ENCODE measurements at places on chromosomes 3 and 15. TPM values are rescaled to one million over a fixed set of nuclear protein-coding genes. Genes with fewer than 3 reads are reported as not detected.

SLC24A5 gene
- 0.76 TPM for polyA plus RNA-seq

BTD gene
- polyA plus RNA-seq = 4.6 TPM

ATP8B4 gene
- polyA plus RNA-seq = 1.0 TPM

DNASE1L3 gene
- polyA plus RNA-seq = not detected

KPNA4 gene
- 23.1 TPM for polyA plus RNA-seq

MCCC1 gene
- polyA plus RNA-seq = 32.9 TPM

A4GNT gene
- polyA plus RNA-seq = not detected

RAD51 gene
- polyA plus RNA-seq = not detected

LAMB2 gene
- polyA plus RNA-seq = 15.9 TPM

MEGF11 gene
- 0.18 TPM for polyA plus RNA-seq

NDN gene
- polyA plus RNA-seq = 582 TPM

C3orf20 gene
- not detected for polyA plus RNA-seq

ANKRD63 gene
- polyA plus RNA-seq = not detected

KLF15 gene
- polyA plus RNA-seq = 0.46 TPM

AADACL2 gene
- not detected for polyA plus RNA-seq

TM4SF1 gene
- polyA plus RNA-seq = 0.81 TPM

CCR9 gene
- polyA plus RNA-seq = not detected

SKOR1 gene
- polyA plus RNA-seq = 0.81 TPM

GOLGA6A gene
- 0.50 TPM for polyA plus RNA-seq

VPS39 gene
- 59.9 TPM for polyA plus RNA-seq

ITGA11 gene
- polyA plus RNA-seq = not detected

MNS1 gene
- not detected for polyA plus RNA-seq

GOLGA8J gene
- polyA plus RNA-seq = not detected

CPEB1 gene
- 1.3 TPM for polyA plus RNA-seq

LRRN1 gene
- 25.8 TPM for polyA plus RNA-seq

SH2D7 gene
- not detected for polyA plus RNA-seq

SCN5A gene
- polyA plus RNA-seq = not detected

PLA2G4E gene
- polyA plus RNA-seq = not detected

PLA1A gene
- polyA plus RNA-seq = not detected

CCR3 gene
- not detected for polyA plus RNA-seq

RRP9 gene
- 26.8 TPM for polyA plus RNA-seq

ARHGEF3 gene
- 4.1 TPM for polyA plus RNA-seq

TRPM1 gene
- not detected for polyA plus RNA-seq

FNDC3B gene
- 4.2 TPM for polyA plus RNA-seq

WDR93 gene
- polyA plus RNA-seq = not detected

SLC15A2 gene
- polyA plus RNA-seq = 1.6 TPM

EAF2 gene
- polyA plus RNA-seq = 1.2 TPM

CLDN18 gene
- not detected for polyA plus RNA-seq

ECE2 gene
- 0.42 TPM for polyA plus RNA-seq

CFAP20DC gene
- polyA plus RNA-seq = not detected

KY gene
- polyA plus RNA-seq = 1.7 TPM

LDHAL6B gene
- not detected for polyA plus RNA-seq

XIRP1 gene
- polyA plus RNA-seq = not detected

TAGLN3 gene
- polyA plus RNA-seq = 568 TPM

IL5RA gene
- polyA plus RNA-seq = 0.10 TPM

SPINK8 gene
- not detected for polyA plus RNA-seq

CISH gene
- polyA plus RNA-seq = not detected

CKMT1A gene
- 14.0 TPM for polyA plus RNA-seq

IRAK2 gene
- 1.1 TPM for polyA plus RNA-seq

LXN gene
- polyA plus RNA-seq = not detected

TBC1D21 gene
- not detected for polyA plus RNA-seq

Measured in neural cell (in vitro differentiated cells).